ENCODE measurements at places on chromosomes 1 and 21.

DNA sequence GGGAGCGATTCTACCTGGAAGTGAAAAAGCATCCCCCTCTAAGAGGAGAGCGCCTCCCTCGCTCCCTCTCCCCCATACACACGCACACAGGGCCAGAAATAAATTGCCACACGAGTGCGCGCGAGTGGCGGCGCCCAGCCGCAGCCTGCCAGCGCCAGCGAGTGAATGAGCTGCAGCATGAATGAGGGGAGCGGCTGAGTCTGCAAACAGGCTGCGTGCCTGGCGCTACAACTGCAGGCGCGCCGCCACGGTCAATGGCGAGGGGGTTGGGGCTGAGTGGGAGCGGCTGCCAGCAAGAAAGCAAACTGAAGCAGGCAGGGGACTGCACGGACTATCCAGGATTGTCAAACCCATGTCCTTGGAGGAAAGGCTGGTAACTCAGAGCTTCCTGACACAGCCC is 2.2 kb downstream of the CAMK1G start:
- DNase-seq = no peak

GRCh38 chr1:76639181-76639580 is 228.1 kb upstream of the ST6GALNAC5 start:
- DNase-seq = no peak

DNA sequence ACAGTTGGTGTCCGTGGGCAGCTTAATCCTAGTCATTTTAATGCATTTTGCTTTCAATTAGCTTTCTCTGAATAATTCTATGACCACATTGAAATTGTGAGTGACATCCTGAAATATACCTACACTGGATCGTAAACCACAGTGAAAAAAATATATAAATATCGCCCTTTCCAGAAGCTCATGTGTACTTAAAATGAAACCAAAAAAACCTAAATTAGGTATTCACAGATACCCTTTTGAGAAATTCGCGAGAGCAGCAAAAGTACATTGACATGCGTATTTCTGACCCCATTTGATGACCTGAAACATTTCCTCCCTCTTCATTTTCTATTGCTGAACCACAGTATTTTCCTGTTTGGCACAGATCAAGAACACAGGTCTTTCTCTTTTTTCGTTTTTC is 253.8 kb downstream of the LTN1 start:
- no peak for DNase-seq

- DNase-seq = no peak
These were observed 26.8 kb downstream of the GFI1 start for GRCh38 chr1:92459871-92460320.

- DNase-seq = no peak
These were observed 732.9 kb downstream of the RWDD3 start for GRCh38 chr1:95966866-95967265.

GRCh38 chr1:87204441-87204840 is 124.2 kb upstream of the LMO4 start:
- no peak for DNase-seq

DNA sequence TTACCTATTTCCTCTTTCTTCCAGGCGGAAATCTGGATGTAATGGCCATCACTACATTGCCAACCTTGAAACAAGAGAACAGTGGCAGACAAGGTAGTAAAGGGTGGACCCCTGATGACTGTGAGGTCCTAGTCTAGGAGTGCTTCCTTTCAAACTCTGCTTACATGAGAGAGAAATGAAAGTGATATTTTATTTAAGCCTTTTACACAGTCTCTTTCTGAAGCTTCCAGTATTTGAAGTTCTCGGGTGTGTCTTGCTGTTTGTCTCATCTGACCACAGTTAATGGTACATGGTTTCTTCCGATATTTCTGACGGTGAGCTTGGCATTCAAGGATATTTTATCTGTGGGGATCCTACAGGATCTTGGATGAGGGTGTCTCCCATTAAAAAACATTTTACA is 215.2 kb downstream of the SLC45A1 start:
- no peak for DNase-seq

- DNase-seq = no peak
These were observed 26.8 kb downstream of the SZRD1 start for GRCh38 chr1:16393570-16394521.

DNA sequence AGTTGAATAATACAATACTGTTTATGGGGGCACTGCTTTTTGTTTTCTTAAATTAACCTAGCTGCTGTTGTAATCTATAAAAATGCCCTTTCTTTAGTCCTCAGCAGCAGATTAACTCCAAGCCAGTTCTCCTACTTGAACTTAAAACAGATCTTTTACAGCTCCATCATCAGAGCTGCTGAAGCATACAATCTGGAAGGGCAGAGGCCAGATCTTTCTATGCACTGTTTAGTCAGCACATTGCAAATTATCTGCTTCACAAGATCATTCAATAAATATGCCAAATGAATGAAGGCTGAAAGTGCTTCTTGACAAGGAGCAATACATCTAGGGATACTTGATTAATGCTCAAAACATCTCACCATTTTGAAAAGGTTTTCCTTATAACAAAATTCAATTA is 115.8 kb downstream of the PLPPR5 start:
- no peak for DNase-seq

GRCh38 chr1:245475961-245476516 is 321.3 kb downstream of the KIF26B start:
- DNase-seq = no peak

DNA sequence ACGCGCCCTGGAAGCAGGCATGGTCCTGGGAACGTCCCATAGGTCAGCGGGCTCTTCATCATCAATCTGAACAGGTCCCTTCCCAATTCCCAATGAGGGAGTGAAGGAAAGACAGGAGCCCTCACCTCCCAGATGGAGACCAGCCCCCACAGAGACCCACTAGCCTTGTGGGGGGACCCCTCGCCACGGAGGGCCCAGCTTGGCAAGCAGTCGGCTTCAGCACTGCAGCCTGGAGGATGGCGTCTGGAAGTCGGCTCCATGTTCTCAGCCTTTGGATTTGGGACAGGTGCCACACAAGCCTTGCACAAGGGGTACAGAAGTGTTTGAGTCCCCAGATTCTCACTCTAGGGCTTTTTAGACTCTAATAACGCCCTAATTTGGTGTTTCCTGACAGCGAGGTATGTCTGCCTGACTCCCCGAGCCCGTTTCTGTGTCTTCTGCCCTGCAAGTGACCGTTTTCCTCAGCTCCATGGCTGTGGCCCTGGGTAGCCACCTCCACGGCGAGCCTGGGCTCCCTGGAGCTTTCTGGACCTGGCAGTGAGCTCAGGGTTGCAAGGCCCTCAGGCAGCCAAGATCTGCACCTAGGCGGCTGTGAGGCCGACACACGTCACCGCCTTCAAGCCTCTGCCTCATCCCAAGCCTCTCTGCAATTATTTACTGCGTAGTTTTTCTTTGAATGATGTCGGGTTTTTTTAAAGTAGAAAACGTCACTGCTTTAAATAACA is 25.0 kb upstream of the SUMO3 start:
- no peak for DNase-seq

DNA sequence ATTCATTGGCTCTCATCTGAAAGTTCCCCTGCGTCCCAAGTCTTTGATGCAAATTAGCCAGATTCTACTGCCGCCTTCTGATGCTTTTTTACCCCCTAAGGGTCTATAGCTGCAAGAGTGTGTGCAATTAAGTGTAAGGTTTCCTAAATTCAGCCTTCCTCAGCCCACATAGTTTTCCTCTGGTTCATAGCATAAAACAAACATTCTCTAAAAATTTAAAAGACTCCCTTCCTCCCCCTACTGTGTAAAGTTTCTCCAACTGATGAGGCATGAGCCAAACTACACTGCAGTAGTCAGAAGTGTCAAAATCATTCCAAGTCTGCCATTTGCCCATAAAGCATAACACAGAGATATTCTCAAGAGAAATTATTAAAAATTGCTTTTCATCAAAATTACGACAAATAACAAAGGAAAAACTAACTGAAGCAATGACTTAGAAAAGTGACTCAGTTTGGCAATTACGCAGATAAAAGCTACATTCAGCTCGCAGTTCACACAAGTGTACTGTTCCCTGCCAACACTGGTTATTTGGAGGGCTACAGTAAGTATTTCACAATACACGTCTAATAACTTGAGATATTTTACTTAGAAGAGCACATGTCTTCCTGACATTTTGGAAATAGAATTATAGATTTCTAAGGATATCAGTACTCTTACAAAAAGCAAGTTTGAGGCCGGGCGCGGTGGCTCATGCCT is 15.4 kb downstream of the KCNH1 start:
- no peak for DNase-seq

DNA sequence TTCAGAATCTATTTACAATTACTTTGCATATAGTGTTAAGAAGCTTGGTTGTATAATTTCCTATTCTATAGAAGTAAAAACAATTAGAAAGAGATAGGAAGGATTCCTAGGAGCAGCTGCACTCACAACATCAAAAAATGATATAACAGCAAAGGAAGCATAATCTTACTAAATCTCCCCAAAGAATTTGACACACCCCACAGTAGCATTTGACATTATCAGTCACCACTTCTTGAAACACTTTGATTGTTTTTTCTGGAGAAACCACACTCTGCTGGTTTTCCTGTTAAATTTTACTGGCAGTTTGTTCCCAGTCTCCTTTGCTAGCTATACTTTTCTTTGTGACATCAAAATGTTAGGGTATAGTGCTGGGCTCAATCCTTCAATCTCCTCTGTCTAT is 100.8 kb upstream of the KIAA1614 start:
- no peak for DNase-seq

GRCh38 chr1:243770860-243771259 is 79.2 kb downstream of the AKT3 start:
- DNase-seq = no peak

DNA sequence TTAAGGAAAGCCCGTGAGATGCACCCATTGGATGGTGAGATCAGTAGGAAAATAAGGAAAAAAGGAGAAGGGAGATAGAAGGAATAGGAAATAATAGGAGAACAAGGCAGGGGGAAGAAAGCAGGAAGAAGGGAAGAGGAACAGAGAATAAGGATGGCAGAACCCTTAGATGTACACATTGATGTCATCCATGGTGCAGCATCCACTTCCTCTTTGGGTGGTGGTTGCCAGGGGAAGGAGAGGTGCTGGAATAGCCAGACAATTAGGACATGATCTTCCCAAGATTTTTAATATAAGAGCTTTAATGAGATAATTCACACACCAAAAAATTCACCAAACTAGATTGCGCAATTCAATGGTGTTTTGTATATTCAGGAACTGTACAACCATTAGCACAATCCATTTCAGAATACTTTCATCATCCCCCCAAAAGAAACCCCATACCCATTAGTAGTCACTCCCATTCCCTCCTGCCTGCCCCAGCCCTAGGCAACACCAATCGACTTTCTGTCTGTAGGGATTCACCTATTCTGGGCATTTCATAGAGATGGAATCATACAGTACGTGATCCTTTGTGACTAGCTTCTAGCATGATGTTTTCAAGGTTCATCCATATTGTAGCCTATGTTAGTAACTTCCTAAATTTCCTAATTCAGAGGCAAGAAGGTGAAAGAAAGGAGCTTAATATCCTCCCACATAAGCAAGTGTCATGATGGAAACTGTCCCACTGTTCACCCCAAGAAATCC is 121.4 kb downstream of the PLXNA2 start:
- DNase-seq = no peak

DNA sequence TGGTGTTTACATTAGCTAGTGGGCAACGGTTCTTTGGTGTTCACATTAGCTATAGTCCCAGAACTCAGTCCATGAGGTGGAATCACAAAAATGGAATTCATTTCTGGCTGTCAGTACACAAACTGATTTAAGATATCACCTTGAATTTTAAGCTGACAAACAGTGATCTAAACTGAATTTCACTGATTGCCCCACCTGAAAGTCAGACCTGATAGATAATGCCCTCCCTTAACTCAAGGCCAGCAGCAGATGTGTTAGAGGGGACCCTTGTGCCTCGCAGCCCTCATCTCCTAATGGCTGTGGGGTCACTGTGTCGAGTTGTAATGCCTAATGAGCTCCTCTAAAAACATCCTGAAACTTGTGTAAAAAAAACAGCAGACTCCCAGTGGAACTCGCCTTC is 8.6 kb downstream of the ARF1 start:
- DNase-seq = no peak

GRCh38 chr1:18703041-18703621 is 72.5 kb downstream of the PAX7 start:
- DNase-seq = no peak

GRCh38 chr21:33975548-33976081 is 60.0 kb upstream of the ATP5PO start:
- peak; percentile 34 for DNase-seq

DNA sequence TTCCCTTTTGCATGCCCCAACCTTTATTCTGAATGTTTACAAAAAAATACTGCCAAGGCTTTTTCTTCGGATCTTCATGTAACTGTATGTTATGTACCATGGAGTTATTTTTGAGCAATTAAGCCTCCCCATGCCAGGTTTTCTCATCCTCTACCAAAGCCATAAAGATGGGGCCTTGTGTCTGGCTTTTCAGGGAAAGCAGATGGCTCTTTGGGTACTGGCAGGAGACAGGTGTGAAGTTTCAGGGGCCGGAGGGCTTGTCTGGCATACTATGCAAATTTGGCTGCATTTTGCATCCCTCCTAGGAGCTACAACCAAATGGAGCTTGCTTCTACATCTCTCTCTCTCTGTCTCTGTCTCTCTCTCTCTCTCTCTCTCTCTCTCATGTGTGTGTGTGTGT is 28.1 kb upstream of the PLXNA2 start:
- DNase-seq = no peak

- no peak for DNase-seq
These were observed 112.1 kb downstream of the HLCS start for GRCh38 chr21:36854391-36854790.

- no peak for DNase-seq
These were observed 656.4 kb downstream of the LTN1 start for GRCh38 chr21:28336314-28336713.

- peak; percentile 4 for DNase-seq
These were observed 20.9 kb upstream of the MAN1A2 start for GRCh38 chr1:117346206-117346928.

- DNase-seq = peak; percentile 12
These were observed 22.0 kb downstream of the THAP3 start for GRCh38 chr1:6646499-6647148.

DNA sequence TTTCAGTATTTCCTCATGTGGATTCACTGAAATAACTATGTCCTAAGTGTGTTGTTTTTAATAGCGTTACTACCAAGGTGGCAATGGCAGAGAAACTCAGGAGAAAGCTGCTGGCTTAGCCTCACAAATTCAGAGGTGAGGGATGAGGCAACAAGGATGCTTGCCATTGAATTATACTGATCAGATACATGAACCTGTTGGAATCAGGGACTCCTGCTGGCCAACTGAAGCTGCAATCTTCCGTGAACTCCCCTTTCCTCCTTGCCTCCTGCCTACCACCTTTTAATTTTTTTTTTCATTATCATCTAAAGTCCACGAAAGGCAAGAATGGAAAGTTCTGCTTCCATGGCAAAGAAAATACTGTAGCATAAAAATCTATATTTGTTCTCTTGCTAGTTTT is 254.7 kb downstream of the NFIA start:
- DNase-seq = no peak

- no peak for DNase-seq
These were observed 329.1 kb downstream of the USP25 start for GRCh38 chr21:16058896-16059295.

DNA sequence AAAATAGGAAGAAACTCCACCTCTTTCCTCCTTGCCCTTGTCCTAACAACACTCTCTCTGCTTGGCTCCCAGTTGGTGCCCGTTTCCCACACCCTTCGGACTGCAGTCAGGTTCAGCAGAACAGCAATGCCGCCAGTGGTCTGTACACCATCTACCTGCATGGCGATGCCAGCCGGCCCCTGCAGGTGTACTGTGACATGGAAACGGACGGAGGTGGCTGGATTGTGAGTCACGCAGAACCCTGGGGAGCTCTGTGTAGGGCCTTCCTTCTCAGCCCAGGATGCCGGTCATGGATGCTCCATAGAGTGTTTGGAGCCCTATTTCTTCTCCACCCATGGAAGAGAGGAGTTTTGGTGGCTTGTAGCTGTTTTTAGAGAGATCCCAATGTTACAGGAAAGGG is 60.9 kb downstream of the TNN start:
- DNase-seq = no peak

Data from stimulated activated CD8-positive, alpha-beta memory T cell treated with anti-CD3 and anti-CD28 coated beads, Interleukin-15, amount 100 ng/mL, for 4 hours (primary cell).